ACHN (cell line): ENCODE measurements at places on chromosomes 16 and 17.

- no peak for DNase-seq
Observed at GRCh38 chr17:35660902-35661301, 70.5 kb upstream of the RASL10B start.

- DNase-seq: no peak
Observed at GRCh38 chr17:83191388-83192160, 112.2 kb downstream of the METRNL start.

DNA sequence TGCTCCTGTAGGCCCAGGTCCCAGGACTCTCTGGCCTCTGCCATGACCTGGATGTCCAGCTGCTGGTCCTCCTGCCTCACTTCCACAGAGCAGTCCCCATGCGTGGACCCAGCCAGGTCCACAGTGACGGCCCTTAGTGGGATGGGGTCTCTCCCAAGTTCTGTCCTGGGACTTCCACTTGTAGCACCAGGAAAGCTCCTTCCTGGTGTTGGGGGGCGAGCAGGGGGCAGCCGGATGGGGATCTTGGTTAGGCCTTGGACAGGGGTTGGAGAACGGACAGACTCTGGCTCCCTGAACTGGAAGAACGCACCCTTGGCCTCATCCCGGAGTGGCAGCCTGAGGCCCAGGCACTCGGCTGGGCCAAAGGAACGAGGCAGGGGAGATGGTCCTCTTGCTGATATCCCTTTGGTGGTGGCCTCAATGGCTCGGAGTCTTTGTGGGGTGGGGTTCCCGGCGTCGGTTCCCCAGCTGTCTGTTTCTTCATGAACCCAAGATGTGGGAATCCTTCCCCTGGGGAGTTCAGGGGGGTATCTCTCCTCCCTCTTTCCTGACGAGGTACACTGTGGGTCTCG lies 7.2 kb downstream of the GAS2L2 start:
- DNase-seq: no peak

- no peak for DNase-seq
Observed at GRCh38 chr17:3740611-3741073, 16.9 kb downstream of the HASPIN start.

DNA sequence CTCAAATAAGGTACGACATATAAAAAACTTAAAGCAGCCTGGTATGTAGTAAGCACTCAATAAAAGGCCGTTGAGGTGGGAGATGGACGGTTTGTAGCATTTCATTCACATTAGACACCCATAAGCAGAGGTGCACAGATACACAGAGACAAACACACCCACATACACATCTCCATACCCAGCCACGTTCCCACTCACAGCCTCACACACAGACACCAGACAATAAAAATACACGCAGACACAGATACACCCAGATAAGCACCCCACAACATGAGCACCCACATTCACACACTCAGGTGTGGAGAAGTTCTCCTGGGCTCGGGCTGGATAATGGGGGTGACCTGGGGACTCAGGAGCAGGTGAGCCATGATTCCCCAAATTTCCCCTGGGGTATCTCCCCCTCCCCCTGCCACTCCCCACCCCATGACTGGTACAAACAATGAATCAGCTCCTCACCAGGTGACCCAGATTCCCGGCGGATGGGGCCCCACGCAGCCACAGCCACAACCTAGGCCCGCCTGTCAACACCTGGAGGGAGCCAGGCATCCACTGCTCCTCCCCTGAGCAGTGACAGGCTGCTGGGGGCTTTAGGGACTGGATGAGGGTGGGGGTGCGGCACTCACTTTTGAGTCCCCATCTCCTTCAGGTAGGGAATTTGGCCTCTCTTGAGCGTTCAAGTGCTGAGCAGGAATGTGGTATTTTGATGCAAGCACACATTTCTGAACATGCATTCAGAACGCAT lies 2.7 kb downstream of the DLX3 start:
- no peak for DNase-seq

GRCh38 chr17:21378553-21378952 lies 2.4 kb downstream of the KCNJ12 start:
- no peak for DNase-seq

DNA sequence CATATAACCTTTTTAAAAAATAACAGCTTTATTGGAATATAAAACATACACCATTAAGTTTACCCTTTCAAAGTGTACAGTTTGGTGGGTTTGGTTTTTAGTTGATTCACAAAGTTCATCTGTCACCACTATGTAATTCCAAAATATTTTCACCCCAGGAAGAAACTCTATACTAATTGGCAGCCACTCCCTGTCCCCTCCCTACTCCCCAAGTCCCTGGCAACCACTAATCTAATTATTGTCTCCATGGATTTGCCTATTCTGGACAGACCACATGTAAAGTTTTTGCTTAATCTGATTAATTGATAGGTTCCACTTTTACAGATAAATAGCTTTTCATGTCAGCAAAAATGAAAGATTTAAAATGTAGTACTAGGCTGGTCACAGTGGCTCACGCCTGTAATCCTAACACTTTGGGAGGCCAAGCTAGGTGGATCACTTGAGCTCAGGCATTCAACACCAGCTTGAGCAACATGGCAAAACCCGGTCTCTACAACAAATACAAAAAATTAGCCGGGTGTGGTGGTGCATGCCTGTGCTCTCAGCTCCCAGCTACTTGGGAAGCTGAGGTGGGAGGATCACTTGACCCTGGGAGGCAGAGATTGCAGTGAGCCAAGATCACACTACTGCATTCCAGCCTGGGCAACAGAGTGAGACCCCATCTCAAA lies 25.0 kb upstream of the MAPK3 start:
- DNase-seq: no peak

DNA sequence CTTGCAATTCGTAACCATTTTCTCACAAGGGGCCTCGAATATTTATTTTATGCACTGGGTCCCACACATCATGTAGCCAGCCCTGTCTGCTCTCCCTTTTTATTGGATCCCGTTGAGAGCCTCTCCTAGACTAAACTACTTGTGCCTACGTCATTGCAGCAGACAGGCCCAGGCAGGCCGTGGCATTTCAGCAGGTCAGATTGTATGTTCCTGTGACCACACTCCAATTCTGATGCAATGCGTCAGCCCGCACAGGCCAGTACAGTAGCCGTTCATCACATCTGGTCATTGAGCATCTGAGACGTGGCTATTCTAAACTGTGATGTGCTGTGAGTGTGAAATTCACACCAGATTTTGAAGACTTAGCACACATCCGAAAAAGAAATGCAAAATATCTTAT lies 42.2 kb downstream of the ABAT start:
- no peak for DNase-seq

- no peak for DNase-seq
Observed at GRCh38 chr16:22692916-22693637, 120.9 kb upstream of the HS3ST2 start.

DNA sequence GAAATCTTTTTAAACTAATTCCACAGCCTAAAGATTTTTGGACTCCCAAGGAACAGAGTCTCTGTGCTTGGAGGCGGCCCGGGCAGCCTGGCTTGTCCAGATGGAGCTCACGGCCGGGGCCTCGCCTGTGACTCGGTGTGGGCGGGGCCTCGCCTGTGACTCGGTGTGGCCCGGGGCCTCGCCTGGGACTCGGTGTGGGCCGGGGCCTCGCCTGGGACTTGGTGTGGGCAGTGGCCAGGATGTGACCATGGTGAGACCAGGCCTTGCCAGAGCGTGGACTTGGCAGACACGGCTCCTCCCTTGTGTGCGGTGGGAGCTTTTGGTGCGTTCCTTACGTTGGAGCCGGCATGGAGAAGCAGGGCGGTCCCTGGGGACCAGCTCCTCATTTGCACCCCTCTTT lies 92.3 kb downstream of the METRNL start:
- DNase-seq: no peak

- DNase-seq: peak; percentile 63
Observed at GRCh38 chr17:64418506-64419339, 28.1 kb upstream of the PECAM1 start.

- no peak for DNase-seq
Observed at GRCh38 chr17:68794636-68795434, 160.4 kb downstream of the ABCA8 start.

DNA sequence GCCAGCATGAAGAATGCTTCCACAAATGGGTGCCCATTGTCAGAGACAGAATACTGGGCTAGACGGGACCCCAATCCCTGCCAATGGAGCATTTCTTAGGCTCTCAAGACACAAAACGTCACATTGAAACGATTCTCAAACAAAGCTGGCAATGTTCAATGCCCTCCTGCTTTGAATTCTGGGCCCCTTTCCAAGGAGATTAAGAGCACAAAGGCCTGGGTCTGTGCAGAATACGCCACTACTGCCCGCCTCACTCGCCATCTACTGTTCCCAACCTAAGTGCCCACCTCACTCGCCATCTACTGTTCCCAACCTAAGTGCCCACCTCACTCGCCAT lies 9.7 kb downstream of the CFAP20 start:
- DNase-seq: no peak

DNA sequence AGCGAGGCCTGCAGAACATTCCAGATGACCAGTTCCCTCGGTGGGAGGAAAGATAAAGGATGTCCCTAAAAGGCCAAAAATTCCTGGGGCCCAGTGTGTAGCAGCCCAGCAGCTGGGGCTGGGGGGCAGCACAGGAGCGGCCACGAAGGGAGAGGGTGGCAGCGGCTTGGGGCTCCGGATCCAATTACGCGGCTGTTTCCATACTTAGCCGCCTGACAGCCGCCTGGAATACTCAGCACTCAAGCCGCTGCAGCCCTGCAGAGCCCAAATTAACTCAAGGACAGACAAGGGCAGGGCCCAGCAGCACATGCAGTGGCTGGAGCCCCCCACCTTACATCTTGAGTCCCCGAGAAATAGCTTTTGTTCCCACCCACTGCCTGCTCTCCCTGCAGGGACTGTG lies 1.3 kb downstream of the SRL start:
- no peak for DNase-seq

- no peak for DNase-seq
Observed at GRCh38 chr16:86037999-86038925, 139.3 kb downstream of the IRF8 start.

- DNase-seq: no peak
Observed at GRCh38 chr16:11689031-11689840, 21.0 kb downstream of the SNN start.

DNA sequence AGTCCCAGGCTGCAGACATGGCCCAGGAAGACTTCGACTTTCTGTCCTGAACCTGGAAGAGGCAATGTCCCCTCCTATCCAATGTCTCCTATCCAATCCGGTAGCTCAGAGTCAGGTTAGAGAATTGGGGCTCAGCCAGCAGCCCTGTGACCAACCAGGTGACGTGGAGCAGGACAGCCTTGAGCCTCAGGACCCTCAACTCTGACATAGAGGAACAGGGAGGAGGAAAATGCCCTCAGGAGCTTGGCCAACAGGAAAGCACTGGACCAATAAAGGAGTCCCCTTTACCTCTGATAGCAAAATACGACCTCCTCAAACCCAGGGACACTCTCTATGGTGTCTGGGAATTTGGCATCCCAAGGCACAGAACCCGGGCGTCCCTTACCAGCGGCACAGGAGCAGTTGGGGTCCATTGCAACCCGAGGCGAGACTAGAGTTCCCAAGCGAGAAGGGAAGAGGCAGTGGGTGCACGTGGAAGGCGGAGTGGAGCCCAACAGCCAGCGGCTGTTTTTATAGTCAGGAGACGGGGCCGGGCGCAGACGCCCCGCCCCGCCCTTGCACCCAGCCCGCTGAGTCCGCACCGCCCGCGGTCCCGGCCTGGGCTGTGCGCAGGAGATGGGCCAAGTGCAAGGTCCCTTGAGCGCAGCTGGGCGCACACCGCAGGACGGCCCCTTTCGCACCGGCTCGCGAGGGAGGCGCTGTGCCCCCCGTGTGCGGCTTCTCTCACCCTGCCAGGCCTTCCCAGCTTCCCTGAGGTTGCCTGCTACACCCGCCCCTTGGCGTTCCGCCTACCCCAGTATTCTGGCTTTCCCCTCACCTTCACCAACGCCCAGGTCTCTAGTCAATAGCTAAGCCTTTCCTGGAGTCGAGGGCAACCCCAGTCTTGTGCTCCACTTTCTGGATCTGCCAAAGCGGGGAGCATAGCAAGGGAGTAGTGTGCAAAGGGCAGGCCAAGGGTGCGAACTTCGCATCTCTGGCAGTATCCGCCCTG lies at the start of gene MT1G:
Gene MT1G (minus strand): TSS at position 485 of the 991 bp plus-strand sequence. CDS start 72 bp downstream, at position 413.
- DNase-seq: no peak

DNA sequence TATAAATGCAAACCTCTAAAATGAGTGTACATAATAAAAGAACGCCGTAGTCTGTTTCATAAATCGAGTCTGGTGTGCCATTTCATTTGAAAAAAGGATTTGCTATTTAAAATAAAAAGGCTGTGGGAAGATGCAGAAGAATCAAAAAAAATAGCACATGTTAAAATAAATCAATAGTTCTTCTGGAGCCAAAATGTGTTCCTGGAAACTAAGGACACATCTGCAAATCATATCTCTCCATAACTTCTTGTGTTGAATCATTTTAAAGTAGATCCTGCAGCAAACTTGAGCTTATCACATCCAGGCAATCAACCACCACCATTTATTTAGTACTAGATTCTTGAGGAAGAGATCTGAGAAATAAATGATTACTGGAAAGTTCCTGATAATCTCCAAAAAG lies 29.0 kb downstream of the XPO6 start:
- no peak for DNase-seq
